ENCODE measurements at places on chromosomes 7 and 10. TPM values are rescaled to one million over a fixed set of nuclear protein-coding genes. Genes with fewer than 3 reads are reported as not detected.

- no peak overlapping the region for H3K4me3 ChIP-seq
- H3K4me1 ChIP-seq: no peaks in the 10 kb centered on the region
- H3K27me3 ChIP-seq: no peaks in the 10 kb centered on the region
- no peak overlapping the region for H3K27ac ChIP-seq
These were observed 82.5 kb downstream of the RNLS start for GRCh38 chr10:88500656-88501055.

- H3K4me3 ChIP-seq: no peak overlapping the region
- DNase-seq: no peak
- H3K4me1 ChIP-seq: peaks cover 11% of the 10 kb centered on the region
- H3K36me3 ChIP-seq: no peaks in the 10 kb centered on the region
- no peaks in the 10 kb centered on the region for H3K27me3 ChIP-seq
These were observed 192.9 kb upstream of the SH2B2 start for GRCh38 chr7:102093599-102094315.

GRCh38 chr10:78954689-78955088 lies 114.1 kb upstream of the ZMIZ1 start:
- H3K4me1 ChIP-seq: no peaks in the 10 kb centered on the region
- no peak for DNase-seq
- H3K27ac ChIP-seq: no peak overlapping the region
- H3K4me3 ChIP-seq: no peak overlapping the region
- H3K36me3 ChIP-seq: no peaks in the 10 kb centered on the region

DNA sequence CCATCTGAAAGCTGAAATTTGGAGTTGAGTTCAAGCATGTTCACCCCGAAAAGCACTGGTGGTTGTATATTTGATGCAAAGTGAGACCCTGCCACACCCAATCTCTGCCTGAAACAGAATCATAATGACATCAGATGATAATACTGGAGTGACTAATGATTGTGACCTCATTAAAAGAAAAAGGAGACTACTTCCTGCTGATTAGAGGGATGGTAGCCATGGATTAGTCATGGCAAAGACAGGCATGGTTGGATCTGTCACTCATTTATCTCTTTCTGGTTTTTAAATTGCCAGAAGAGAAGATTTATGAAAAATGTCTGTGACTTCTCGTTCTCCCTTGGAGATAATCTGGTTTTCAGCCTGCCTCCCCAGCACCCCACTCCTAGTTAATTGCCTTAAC lies 101.2 kb downstream of the BAMBI start:
- H3K27ac ChIP-seq: no peak overlapping the region
- H3K27me3 ChIP-seq: no peaks in the 10 kb centered on the region
- no peaks in the 10 kb centered on the region for H3K4me1 ChIP-seq

- no peaks in the 10 kb centered on the region for H3K4me1 ChIP-seq
- no peak overlapping the region for H3K4me3 ChIP-seq
- no peak overlapping the region for H3K27ac ChIP-seq
- no peaks in the 10 kb centered on the region for H3K27me3 ChIP-seq
- no peak for DNase-seq
These were observed 422.4 kb upstream of the STEAP1 start for GRCh38 chr7:89731751-89732445.

- H3K36me3 ChIP-seq: no peaks in the 10 kb centered on the region
- H3K27ac ChIP-seq: no peak overlapping the region
- no peak overlapping the region for H3K4me3 ChIP-seq
- H3K27me3 ChIP-seq: no peaks in the 10 kb centered on the region
These were observed 27.4 kb upstream of the HSPA12A start for GRCh38 chr10:116769791-116770190.

DNA sequence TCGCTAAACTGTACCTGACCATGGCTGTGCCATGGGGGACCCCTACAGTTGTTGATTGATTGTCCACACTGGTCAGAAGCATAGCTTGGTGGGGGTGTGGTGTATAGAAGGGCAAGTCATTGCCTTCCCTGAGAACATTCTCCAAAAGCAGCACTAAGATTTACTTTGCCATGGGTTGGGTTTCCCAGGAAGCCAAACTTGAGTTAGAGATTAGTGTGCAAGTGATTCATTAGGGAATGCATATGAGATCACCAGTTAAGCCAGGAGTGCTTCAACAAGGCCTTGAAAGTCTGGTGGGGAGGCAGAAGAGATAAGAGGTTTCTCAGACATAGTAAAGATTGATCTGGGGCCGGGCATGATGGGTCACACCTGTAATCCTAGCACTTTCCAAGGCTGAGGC lies 21.4 kb upstream of the TPST1 start:
- no peaks in the 10 kb centered on the region for H3K27me3 ChIP-seq
- H3K4me1 ChIP-seq: no peaks in the 10 kb centered on the region
- no peaks in the 10 kb centered on the region for H3K36me3 ChIP-seq
- no peak overlapping the region for H3K27ac ChIP-seq

Gene ELN
- total RNA-seq: 6.4 TPM

DNA sequence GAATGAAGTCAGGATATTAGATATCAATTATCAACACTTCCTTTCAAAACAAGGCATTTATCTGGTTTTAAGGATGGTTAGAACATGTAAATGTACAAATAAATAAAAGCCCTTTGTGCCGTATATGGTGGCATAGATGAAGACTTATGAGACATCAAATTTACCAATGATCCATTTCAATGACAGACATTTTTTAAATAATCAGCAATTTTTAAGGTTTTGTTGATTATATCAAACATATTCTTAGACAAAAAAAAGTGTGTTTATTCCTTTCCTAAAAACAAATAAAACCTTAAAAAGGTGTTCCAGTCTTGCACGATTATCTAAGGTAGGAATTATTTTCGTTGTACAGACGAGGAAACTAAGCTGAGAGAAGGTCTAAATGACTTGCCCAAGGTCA lies 13.8 kb downstream of the APBB1IP start:
- DNase-seq: no peak
- no peaks in the 10 kb centered on the region for H3K27me3 ChIP-seq
- H3K4me1 ChIP-seq: no peaks in the 10 kb centered on the region
- no peaks in the 10 kb centered on the region for H3K36me3 ChIP-seq

Measured in gastrocnemius medialis (tissue), 4 donors.